ENCODE measurements at places on chromosomes 11 and 22. TPM values are rescaled to one million over a fixed set of nuclear protein-coding genes. Genes with fewer than 3 reads are reported as not detected.
A peak's percentile ranks its signal among the peaks of the same experiment; 100 is the strongest.

DNA sequence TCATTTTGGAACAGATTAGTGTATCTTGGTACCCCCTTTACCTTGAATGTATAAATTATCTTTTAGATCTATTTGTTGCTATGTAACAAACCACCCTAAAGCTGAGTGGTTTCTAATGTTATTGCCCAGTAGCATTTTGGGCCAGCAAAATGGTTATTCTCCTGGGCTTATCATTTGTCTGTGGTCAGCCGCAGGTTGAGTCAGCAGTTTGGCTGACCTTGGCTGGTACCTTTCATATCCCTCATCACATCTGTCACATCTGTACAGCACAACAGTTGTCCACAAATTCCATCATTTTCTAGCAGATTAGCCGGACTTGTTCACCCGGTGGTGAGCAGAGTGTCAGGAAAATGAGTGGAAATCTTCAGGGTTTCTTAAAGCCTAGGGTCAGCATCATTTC, 588.5 kb upstream of the ARHGAP42 start:
- no peaks in the 10 kb centered on the region for H3K36me3 ChIP-seq
- no peaks in the 10 kb centered on the region for H3K27me3 ChIP-seq
- H3K27ac ChIP-seq = no peak overlapping the region
- DNase-seq = no peak
- H3K4me1 ChIP-seq = no peaks in the 10 kb centered on the region
- H3K4me3 ChIP-seq = no peak overlapping the region

GRCh38 chr11:416757-417621, 2.2 kb upstream of the SIGIRR start:
- H3K27me3 ChIP-seq = peaks cover 9% of the 10 kb centered on the region
- H3K27ac ChIP-seq = peak overlapping the region; percentile 88
- peak overlapping the region; percentile 62 for H3K4me3 ChIP-seq
- peak; percentile 43 for DNase-seq
- no peaks in the 10 kb centered on the region for H3K36me3 ChIP-seq
- peaks cover 14% of the 10 kb centered on the region for H3K4me1 ChIP-seq

DNA sequence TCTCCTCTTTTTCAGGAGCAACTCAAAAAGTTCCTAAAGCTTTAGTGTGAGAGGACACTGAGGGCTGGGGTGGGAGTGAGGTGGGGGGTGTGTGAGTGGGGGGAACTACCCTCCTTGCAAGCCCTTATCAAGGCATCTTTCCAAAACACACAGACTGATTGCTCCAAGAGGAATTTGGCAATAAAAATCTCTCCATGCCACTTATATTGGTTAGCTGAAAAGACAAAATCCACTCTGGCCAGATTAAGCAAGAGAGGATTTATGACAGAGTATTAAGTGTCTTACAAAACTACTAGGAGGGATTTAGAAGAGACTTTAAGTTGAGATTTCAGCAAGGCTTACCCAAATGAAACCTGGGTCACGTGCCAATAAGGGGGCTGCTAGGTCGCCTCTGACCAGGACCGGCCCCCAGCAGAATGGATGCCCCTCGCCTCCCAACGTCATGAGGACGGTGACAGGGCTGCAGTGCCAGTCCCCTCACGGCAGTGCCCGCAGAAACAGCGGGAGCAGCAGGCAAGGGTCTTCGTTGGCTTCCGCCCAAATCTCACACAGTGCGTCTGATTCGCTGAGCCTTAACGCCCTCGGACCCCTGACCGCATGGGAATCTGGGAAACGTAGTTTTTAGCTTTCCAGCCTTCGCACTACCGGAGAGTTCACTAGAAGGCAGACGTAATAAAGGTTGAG, 22.1 kb upstream of the CTR9 start:
- no peaks in the 10 kb centered on the region for H3K4me1 ChIP-seq
- no peaks in the 10 kb centered on the region for H3K36me3 ChIP-seq
- no peak overlapping the region for H3K4me3 ChIP-seq
- H3K27me3 ChIP-seq = no peaks in the 10 kb centered on the region
- no peak overlapping the region for H3K27ac ChIP-seq
- no peak for DNase-seq

- no peak overlapping the region for H3K27ac ChIP-seq
- peak; percentile 35 for DNase-seq
- H3K36me3 ChIP-seq = peaks cover 96% of the 10 kb centered on the region
- no peak overlapping the region for H3K4me3 ChIP-seq
- no peaks in the 10 kb centered on the region for H3K4me1 ChIP-seq
These were observed 109.8 kb downstream of the BCR start for GRCh38 chr22:23289851-23290724.

TRPC6 gene
- 0.64 TPM for total RNA-seq

VSIG10L2 gene
- total RNA-seq = not detected

OR4C5 gene
- total RNA-seq = not detected

BATF2 gene
- total RNA-seq = 0.66 TPM
